Germinal center (tissue), 1 donor: ENCODE measurements at places on chromosomes 2 and 18.

GRCh38 chr18:9008709-9009635 is 93.5 kb upstream of the NDUFV2 start:
- DNase-seq, result no peak

GRCh38 chr18:79763407-79763806 is 34.3 kb upstream of the KCNG2 start:
- DNase-seq, result no peak

GRCh38 chr2:12298352-12298751 is 418.4 kb upstream of the TRIB2 start:
- DNase-seq, result no peak

GRCh38 chr2:145543155-145543554 is 1023.2 kb upstream of the ZEB2 start:
- DNase-seq, result no peak

- DNase-seq, result no peak
These were observed 36.4 kb downstream of the TAF1B start for GRCh38 chr2:9879455-9880194.

DNA sequence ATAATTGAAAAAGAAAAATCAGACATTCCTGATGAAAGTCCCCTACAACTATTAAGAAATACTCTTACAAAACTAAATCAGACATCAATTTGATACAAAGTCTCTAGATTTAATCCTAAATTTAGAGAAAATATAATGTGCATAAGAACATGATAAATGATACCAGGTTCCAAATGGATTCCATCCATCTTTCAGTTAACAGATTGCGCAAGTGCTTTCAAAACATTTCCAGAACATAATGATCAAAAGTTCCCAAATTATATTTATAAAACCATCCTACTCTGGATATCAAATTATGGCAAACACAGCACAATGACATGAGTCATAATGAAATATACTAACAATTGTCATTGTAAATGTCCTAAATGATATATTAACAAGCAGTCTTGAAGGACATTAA is 151.0 kb upstream of the GYPC start:
- no peak for DNase-seq

- DNase-seq, result no peak
These were observed 13.2 kb downstream of the SLC9A2 start for GRCh38 chr2:102632380-102633175.

- no peak for DNase-seq
These were observed 132.1 kb downstream of the SH3RF3 start for GRCh38 chr2:109260886-109261700.
